Activated CD4-positive, alpha-beta T cell treated with anti-CD3 and anti-CD28 coated beads for 48 hours (primary cell): ENCODE measurements at places on chromosomes 4 and X.

DNA sequence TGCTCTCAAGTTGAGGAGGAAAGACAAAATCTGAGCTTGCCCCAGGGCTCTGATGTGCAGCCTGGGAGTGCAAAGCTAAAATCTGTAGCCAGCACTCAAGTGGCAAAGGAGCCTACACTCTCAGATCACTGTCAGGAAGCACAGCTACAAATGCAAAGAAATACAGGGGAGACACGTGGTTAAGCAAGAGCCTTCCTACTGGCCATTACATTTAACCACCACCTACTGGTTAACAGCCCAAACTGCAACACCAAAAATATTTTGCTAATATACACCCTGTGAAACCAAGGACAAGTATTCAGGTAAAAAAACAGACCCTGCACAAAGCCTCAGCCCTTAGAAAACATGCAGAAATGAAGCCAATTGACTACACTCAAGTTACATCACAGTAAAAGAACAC is 170.4 kb upstream of the FGF16 start:
- DNase-seq = no peak

DNA sequence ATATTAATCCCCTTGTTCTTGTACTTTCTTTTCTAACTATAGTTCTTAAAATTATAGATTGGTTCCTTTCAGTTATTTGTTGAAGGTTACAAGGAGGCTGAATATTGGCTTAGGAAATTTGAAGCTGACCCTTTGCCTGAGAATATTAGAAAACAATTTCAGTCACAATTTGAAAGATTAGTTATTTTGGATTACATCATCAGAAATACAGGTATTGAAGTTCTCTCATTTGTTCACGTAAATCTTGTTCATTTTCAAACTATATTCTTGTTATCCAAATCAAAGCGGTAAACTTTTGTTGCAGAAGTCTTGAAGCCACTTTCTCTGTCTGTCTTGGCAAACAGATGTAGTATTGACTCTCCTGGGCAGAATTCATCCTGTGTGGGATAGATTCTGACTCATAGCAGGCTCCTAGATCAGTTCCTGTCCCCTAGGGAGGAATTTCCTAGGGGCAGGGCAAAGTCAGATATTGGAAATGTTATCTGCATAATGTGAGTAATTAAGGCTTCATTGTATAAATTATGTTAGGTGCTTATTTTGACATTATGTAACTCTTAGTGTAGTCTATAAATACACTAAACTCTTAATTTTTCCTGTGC is 25.2 kb downstream of the PI4K2B start:
- DNase-seq = no peak

DNA sequence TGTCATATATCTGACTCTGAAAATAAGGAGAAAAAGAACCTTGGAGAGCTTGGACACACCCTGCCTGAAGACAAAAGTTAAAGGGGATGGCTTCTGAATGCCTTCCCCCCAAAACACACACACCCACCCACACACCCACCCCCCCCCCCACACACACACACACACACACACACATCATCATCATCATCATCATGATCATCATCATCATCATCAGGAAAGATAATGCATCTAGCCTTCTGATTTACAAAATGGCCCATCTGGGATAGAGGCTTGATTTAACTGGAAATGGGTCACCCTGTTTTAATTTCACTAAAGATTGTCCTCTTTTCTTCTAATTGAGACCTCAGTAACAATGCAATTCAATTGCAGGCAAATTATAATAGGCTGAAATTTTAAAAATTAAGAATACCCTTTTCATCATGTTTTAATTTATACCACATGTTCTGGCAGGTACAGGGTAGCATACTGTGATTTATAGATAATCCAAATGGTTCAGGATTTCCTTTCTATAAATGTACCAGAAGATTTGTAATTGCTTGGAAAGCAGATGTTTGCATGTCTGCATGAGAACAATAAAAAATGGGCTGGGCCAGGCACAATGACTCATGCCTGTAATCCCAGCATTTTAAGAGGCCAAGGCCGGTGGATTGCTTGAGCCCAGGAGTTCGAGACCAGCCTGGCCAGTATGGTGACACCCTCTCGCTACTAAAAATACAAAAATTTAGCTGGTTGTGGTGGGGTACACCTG is 56.5 kb downstream of the TRIM2 start:
- DNase-seq = no peak

GRCh38 chr4:119788349-119789266 is 160.0 kb upstream of the PDE5A start:
- no peak for DNase-seq

DNA sequence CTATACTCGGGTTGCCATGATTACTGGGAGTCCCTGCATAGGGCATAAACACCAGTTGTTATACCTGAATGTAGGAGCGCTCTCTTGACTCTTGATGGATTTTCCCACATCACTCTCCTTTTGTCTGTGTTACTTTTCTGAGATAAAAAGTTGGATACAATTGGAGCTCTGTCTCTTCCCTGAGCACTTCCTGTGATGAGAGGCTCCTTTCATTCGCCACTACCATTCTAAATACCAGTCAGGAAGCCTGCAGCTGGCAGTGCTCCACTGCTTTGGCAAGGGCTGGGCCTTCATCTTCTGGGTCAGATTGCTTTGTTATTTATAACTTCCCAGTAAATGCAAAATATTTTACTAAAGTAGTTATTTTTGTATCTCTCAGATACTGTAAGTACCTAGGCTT is 13.9 kb downstream of the TCEANC start:
- DNase-seq = no peak

DNA sequence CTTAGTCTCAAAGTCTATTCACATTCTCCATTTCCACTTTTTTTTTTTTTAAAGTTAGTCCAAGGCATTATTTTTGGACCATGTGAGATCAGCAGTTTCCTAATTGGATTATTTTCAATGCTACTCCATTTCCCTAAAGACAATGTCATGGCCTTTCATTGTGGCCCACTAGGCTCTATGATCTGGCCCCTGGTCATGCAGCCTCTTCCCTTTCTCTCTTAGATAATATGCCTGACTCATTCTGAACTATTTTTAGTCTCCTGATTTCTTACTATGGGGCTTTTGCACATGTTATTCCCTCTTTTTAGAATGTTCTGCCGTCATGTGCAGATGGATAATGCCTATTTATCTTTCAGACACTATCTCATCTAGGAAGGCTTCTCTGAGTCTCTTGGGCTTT is 157.3 kb downstream of the TMA16 start:
- DNase-seq = no peak

DNA sequence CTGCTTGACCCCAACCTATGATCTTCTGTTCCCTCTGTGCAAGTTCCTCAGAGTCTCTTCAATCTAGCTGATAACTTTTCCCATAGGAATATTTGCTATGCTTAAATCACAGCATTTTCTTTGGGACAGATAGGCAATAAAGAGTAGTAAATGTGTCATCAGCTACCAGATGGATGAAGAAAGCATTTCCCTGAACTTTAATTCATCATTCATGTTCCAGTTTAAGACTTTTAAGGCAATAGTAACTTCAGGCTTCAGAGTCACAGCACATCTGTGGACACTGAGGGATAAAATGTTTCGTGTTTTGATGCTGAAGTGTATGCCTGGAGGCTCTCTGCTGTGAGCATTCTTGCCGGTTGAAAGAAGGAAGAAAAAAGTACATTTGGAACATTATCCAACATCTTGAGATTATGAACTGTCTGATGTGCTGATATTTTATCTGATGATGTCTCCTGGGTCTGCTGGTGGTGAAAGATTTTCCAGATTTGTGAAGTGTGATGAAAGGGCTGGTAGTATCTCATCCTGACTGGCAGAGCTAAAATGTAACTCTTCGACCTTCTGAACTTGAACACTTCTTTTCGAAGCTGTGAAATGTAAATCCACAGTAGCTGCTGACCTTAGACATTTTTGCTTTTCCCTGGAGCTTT is 133.7 kb downstream of the DCLK2 start:
- no peak for DNase-seq

DNA sequence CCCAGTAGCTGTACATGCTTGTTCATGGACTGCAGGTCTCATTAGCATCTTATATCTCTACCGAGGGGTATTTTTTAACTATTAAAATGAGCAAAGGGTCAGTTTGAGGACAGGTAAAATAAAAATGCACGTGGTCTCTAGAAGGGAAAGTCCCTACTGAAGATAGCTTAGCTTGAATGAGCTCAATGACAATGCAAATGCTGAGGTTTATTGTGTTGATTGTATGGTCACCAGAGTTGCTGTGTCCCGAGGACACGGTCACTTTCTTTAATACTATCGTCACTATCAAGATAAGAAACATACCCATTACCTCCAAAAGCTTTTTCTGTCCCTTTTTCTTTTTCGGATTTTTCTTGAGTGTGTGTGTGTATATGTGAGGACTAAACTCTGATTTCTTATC is 250.5 kb upstream of the PRKX start:
- DNase-seq = no peak

DNA sequence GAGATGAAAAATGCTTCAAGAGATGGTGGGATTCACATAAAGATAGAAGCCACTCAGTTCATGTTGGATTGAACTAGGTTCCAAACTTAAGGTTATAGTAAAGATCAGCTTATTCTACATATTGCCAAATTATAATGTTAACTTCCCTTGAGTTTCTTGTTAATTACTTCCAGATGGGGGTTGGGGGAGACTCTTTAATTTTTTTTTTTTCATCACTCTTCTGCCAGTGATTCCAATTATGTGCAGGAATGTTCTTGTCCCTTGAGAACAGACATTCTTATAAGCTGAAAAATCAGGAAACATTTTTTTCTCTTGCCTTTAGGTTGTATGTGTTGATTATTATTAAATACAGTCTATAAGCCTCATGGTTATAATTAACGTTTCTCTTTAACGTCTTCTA is 30.0 kb downstream of the MND1 start:
- no peak for DNase-seq

DNA sequence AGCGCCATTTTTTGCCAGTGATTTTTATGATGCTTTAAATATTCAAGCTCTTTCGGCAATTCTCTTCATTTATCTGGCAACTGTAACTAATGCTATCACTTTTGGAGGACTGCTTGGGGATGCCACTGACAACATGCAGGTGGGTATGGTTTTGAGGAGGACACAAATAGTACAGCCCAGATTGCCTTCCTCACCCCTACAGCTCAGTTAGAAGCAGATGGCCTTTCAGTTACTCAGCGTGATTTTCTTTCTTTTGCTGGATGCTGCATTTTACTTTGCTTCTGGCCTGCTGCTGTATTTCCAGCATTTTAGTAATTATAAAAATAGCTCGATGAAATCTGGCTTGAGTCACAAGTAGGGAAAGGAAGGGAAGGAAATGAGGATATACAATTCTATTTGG is 114.7 kb downstream of the SLC4A4 start:
- no peak for DNase-seq

GRCh38 chr4:5052726-5053425 is 1.6 kb downstream of the STK32B start:
- no peak for DNase-seq

GRCh38 chr4:26088433-26088928 is 174.5 kb downstream of the SMIM20 start:
- DNase-seq = peak; percentile 46

DNA sequence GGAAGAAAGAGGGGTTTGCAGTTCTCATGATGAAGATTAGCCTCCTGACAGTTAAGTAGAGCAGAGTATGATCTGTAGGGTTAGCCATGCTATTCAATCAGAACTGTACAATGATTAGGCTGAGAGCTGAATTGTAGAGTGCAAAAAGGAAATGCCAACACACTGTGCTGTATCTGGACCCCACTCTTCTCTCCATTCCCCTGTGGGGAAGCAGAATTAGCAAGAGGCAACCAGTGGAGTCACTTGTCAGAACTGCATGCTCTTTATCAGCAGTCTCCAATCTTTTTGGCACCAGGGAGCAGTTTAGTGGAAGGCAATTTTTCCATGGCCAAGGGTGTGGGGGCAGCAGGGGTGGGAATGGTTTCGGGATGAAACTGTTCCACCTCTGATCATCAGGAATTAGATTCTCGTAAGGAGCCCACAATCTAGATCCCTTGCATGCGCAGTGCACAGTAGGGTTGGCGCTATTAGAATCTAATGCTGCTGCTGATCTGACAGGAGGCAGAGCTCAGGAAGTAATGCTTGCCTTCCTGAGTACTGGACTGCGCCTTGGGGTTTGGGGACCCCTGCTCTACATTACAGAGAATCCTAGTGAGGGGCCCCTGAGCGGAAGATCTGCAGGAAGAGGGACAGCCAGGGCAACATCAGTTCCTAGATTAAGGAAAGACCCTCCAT is 19.4 kb downstream of the TBC1D9 start:
- DNase-seq = no peak

- peak; percentile 27 for DNase-seq
Observed at GRCh38 chr4:1792832-1793495, at the start of gene FGFR3. FGFR3 (plus strand) TSS chr4:1793293; CDS start chr4:1793935, 642 bp downstream.

- DNase-seq = no peak
Observed at GRCh38 chr4:13984991-13985800, 357.7 kb upstream of the BOD1L1 start.

DNA sequence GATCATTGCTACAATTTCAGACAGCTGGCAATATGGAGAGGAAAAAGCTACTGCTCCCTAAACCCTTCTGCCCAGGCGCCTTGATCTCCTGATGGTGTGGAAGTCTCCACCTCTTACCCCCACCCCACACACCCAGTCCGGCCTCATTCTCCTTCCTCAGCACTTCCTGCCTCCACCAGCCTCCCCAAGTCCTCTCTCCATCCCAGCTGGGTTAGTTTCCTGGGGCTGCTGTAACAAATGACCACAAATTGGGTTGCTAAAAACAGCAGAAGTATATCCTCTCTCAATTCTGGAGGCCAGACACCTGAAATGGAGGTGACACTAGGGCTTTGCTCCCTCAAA is 1.1 kb upstream of the CCNQ start:
- peak; percentile 13 for DNase-seq

- no peak for DNase-seq
Observed at GRCh38 chr4:45453258-45453853, 670.5 kb downstream of the GABRG1 start.

GRCh38 chrX:70998411-70999027 is 67.6 kb upstream of the SLC7A3 start:
- DNase-seq = peak; percentile 9

DNA sequence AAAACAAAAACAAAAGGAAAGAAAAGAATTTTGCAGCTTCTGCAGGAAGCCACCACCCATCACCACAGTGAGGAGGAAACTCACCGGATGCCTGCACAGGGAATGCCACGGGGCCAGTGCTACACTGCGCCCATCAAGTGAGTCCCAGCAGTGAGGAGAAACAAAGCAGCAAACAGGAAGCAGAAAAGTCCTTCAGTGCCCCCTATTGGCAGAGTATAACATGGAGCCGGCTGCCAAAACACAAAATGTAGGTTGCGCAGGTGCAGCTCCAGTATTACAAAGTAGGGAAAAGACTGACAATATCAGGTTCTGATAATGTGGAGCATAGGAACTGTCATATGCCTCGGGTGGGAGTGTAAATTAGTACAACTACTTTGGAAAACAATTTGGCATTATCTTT is 23.3 kb upstream of the SCML2 start:
- peak; percentile 28 for DNase-seq

DNA sequence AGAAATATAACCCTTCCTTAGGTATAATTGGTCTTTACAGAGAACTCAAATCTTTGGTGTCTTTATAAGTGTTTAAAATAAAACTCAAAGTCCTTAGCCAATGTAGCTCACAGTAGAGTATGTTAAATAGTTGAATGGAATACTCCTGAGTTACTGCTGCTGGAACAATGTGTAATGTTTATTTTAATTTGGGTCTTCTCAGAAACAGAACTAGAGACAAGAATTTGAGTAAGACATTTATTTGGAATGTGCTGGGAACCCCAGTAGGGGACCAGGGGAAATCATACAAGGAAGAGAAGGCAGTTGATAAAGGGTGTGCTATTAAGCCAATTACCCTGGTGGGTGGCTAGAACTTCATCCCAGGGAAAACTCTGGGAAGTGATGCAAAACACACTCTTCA is 240.4 kb upstream of the LDB2 start:
- DNase-seq = no peak

- DNase-seq = no peak
Observed at GRCh38 chrX:150913511-150913910, 15.0 kb upstream of the CD99L2 start.

GRCh38 chrX:16308773-16309172 is 141.5 kb downstream of the MAGEB17 start:
- no peak for DNase-seq
